ENCODE measurements at places on chromosomes 16 and 17.

DNA sequence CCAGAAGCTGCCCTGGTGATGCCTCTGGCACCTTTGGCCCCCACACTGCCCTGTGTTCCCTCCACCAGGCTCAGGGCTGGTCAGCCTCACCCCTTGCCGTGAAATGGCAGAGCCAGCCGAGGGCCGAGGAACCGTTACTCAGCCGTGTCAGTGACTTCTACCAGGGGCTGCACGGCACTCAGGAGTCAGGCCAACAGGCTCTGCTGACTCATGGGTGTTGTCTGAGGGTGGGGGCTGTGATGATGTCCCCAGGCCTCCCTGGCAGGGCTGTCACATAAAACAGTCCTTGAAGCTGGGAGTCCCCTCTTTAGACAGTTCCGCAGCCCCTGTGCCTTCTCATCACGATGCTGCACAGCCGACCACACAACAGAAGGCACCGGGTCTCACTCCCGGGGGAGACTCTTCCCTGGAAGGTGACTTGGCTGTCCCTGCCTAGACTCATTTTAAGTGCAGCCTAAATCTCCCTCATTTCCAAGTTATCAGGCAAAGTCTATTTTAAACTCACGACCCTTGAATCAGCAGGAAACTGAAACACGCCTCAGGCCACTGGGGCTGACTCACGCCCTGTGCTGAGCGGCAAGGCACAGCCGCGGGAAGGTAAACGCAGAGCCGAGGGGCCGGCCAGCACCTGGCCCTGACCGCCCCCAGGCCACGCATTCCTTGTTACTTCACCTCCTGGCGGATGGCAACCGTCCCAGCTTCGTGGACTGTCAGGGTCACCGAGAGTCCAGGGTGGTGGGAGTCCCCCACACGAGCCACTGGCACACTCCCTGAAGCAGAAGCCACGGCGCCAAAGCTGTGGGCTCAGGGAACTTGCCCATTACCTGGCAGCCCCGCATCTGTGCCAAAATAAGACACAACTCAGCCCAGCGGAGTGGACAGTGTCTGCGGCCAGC, 102.6 kb downstream of the ZNF778 start:
- no peak for DNase-seq

DNA sequence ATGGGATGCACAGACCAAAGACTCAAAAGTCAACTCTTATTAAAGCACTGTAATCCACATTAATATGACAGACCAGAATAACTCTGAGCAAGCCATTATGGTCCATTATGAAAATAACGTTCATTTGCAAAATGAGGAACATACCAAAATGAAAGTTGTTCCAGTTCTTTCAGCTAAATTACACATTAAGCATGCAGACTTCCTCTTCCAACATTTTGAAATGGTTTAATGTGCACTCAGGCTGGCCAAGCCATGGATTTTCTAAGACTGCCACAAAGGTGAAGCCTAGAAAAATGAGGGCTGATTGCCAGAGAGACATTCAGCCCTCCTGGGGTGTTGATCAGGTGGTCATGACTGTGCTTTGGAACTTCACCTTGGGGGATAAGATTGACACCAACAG, 56.7 kb upstream of the NOG start:
- no peak for DNase-seq

- DNase-seq, result no peak
Observed at GRCh38 chr16:80041410-80041809, 440.9 kb upstream of the MAF start.

DNA sequence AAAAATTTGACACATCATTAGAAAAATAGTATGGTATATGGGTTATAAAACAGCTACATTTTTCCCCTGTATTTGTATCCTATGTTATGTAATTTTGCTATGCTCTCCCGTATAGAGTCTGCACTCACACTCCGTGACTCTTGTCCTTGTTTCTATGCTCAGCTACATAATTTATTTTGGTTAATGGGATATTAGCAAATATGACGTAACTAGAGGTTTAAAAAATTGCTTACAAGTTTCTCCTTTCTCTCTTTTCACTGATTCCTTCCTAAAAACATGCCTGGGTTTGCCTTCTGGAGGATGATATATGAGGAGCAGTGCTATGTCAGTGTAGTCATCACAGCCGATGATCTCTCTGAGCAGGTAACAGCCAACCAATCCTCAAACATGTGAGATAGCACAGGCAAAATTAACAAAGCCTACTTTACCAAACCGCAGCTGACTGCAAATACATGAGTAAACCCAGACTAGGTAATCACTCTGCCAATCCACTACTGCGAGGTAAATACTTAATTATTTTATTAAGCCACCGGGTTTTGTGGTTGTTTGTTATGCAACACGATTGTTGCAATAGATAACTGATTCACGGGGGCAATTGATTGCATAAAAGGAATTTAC, 126.9 kb downstream of the KIF2B start:
- DNase-seq, result no peak

- DNase-seq, result no peak
Observed at GRCh38 chr16:88007321-88007731, 56.1 kb downstream of the BANP start.

DNA sequence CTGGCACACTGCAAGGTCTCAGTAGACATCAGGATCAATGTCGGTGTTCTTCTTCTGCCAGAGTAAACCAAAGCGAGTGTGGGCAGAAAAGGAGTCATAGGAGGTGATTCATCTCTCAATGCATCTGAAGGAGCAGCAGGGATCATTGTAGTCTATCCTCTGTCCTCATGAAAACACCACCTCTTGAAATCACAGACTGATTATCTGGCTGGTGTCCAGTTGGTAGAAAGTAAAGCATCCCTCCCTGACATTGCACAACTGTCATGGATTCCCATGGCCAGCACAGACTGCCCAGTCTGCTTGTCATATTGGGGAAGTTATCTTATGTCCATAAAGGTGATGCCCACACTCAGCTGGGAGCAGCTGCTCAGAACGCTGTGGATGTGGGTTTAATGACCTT, 74.1 kb downstream of the ABCC12 start:
- DNase-seq, result no peak

GRCh38 chr16:49382916-49383315, 9.3 kb downstream of the C16orf78 start:
- DNase-seq, result no peak

DNA sequence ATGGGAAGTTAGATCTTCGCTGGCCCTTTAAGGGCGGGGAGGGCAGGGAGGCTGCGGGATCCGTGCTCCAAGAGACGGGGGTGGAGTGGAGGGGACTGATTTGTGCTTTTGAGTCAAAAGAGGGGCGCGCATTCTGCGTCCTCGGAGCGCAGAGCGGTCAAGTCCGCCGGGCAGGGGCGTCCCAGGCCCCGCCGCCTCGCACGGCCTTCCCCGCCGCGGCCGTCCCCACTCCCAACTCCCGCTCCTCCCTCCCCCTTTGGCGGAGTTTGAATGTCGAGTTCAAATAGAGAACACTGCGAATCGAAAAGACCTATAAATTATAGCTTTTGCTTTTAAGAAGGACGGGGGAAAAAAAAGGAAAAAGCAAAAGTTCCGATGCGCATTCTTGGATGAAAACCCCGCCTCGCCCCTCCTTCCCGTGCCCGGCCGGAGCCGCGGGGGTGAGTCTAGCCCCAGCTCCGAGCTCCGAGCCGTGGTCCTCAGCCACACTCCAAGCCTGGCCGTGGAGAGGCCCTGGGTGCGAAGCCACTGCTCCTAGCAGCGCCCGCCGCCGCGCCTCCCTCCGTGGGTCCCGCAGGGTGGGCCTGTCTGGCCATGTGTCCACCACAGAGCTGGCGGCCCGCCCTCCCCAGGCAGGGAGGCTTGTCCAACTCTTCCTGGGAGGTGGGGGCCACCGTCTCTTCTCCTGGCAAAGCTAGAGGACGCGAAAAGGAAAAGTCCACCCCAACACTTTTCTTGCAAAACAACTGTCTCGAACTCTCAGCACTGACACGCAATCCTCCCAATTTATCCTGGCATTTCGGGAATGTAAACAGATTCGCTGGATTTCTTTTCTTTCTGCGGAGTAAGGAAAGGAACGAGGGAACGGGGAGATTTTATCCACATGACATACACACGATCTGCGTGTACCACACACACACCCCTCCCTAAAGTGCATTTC, 3.6 kb downstream of the CBX8 start:
- DNase-seq, result peak; percentile 51

DNA sequence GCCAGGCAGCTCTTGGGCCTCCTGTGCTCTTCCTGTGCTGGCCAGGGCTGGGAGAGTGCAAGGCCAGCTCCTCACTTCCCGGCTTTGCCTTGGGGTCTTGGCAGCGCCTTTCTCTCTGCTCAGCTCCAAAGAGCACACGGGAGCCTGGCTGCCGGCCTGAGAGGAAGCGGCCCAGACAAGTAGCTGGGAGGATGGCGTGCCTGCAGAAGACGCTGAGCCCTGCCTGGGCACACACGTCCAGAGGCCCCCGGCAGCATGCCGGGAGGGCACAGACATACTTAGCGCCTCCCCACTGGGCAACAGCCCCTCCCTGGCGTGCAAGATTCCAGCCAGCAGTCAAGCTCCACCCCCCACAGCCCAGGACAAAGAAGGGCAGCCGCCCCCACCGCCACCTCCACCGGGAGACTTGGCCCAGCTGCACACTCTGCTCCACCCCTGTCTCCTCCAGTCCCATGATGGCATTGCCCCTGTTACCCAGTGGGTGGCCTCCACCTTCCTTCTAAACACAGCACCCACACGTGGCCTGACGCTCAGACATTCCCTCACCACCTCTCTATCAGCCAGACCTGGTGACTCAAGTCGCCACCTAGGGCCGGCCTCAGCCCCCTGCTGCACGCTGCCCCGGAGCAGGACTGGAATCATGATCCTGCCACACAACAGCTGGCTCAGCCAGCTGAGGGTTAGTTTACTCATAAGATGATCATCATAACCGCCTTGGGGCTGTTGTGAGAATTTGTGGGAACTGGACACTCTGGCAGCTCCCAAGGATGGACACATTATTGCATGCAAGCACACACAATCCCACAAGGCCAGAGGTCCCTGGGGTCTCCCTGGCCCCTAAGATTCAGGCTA, 12.4 kb downstream of the SGCA start:
- DNase-seq, result peak; percentile 95

GRCh38 chr16:17408955-17409441, 61.8 kb downstream of the XYLT1 start:
- DNase-seq, result no peak

- DNase-seq, result no peak
Observed at GRCh38 chr16:73605309-73605708, 557.4 kb upstream of the ZFHX3 start.

- no peak for DNase-seq
Observed at GRCh38 chr16:389352-389751, 7.6 kb upstream of the PGAP6 start.

DNA sequence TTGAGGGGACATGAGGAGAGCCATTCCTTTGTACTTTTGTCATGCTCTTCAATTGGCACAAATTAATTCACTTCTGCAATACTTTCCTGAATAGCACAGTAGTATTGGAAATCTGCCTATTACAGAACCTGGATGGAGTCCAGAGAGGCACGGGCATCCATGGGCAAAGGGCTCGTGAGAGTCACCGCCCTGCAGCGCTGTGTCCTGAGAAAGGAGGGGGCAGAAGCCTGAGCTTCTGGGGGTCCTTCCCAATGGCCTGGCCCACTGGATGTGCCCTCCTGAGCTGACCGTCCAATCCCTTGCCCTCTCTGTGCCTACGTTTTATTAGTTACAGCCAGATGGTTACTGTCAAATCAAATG, 3.5 kb downstream of the G6PC1 start:
- DNase-seq, result no peak

- DNase-seq, result no peak
Observed at GRCh38 chr16:4460936-4461249, 13.5 kb downstream of the NMRAL1 start.

DNA sequence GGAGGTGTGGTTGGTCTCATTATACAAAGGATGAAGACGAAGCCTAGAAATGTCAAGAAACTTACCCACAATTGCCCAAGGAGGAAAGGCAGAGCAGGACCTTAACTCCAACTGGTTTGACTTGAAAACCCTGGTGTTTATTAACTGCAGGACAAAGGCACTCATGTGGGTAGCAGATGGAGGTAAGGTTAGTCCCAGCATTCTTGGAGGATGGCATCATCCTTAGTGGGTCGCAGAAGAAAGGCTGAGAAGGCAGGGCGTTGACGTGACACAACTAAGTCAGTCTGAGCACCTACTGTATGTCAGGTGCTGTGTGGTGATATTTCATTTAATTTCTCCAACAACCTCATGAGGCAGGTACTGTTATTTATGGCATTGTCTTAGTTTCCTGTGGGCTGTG, 101.3 kb downstream of the HAPSTR1 start:
- DNase-seq, result no peak

DNA sequence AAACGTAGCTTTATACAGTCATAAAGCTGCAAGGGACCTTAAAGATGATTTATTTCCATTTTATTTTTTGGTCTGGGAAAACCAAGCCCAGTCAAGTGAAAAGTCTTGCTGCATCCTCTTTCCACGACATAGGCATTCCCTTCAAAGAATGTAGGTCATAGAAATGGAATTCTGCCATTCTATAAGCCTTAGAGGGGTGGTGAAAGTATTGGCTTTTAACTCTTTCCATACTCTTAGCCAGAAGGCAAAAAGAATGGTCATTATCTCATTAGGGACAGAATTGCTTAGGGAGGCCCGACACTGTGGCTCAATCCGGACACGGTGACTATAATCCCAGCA, 7.9 kb upstream of the MSL1 start:
- DNase-seq, result no peak

- no peak for DNase-seq
Observed at GRCh38 chr16:10859658-10860057, 17.3 kb upstream of the CIITA start.

- DNase-seq, result no peak
Observed at GRCh38 chr17:38746004-38746848, 1.9 kb downstream of the PCGF2 start.

GRCh38 chr16:88792078-88792550, 7.1 kb upstream of the PIEZO1 start:
- DNase-seq, result no peak

DNA sequence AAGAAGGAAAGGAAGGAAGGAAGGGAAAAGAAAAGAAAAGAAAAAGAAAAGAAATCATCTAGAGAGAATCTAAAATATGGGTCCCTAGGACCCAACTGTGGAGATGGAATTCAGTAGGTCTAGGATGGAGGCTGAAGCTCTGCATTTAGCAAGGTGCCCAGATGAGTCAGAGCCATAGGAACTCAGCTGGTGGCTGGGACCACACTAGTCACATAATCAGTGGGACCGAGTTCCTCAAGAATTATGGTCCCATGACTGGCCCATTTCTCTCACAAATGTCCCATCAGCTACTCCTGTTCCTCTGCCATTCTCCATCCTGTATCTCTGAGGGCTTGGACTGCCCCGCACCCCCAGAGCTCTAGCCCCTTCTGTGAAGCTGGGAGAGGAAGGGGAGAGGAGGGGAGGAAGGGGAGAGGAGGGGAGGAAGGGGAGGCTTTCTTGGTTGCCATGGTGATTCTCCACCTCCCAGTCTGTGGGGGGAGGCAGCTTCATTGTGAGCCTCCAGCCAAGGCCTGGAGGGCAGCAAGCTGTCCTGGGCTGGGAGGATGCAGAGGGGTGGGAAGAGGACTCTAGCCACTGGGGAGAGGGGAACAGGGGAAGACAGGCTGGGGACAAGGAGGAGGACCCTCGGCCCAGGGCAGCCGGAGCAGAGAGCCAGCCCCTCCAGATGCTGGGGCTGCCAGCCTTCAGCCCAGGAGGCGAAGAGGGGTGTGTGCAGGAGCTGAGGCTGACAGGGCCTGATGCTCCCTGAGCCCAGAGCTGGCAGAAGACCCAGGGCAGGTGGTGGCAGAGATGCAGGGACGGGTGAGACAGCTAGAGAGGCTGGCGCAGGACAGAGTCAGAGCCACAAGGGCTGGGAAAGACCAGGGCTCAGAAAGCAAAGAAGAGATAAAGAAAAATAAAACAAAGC, 37.8 kb upstream of the LHX1 start:
- DNase-seq, result no peak
